NCI-H1105 treated with DMSO at 0.1 percent for 48 hours (cell line): ENCODE measurements at places on chromosomes 11 and 22.

DNA sequence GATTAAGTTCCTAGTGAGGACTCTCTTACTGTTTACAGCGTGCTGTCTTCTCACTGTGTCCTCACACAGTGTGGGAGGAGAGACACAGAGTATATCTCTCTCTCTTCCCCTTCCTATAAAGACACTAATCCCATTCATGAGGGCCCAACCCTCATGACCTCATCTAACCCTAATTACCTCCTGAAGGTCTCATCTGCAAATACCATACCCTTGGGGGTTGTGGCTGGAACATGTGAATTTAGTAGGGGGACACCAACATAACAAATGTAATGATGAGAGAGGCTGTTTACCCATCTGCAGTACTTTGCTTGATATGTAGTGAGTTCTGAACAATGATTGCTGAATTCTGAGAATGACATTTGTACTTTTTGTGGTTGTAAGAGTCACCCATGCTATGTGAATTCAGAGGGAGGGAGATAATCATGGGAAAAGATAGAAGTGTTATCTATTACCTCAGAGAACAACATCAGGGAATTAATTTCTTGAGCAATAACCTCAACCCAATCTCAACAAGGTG is 4.9 kb upstream of the OR52W1 start:
- DNase-seq = no peak

DNA sequence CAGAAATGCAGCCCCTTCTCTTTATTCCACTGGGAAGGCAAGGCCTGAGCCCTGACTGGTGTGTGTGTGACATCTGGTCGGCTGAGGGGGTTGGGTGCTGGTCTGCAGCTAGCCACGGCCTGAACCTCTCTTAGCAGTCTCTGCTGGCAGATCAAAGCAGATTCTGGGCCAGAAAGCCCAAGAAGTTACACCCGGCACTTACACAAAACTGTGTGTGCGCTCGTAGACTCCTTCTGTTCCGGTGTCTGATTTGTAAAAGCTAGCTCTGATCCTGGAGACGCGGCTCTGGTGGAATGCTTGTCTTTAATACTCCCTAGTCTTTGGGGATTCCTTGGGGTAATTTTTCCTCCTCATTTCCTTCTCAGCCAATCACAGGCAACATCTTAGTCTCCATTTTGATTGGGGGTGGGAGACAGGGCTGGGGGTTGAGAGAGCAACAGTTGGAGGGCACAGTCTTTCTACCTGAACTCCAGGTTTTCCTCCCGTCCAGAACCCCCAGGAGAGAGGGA is 5.5 kb downstream of the PKNOX2 start:
- DNase-seq = no peak

DNA sequence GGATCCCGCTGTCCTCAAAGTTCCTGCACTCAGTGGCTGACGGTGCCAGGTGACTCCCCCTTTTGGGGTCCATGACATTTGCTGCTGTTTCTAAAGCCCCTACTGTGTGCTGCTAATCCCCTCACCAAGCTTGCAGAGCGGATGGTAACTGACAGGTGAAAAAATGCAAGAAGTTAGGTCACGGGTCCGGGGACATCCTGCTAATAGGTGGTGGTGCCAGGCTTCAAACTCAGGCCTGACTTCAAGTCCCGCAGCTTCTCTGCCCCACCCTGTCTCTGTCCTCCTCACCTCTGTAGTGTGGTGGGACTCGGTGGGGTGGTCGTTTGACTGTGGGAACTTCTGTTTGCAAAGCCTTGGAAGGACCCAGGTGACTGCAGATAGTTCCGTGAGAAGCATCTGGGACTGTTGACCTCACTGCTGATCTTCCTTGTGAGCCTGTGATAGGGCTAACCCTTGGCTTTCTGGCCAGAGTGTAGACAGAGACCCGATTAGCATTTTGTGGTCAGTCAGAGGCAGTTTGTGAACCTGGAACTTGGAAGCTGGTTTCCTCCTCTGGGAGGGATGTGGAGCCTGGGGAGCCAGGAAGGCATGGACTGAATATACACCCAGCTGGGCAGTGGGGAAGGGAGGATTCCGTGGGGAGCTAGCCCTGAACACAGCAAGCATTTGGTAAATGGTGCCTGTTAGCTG is 115.4 kb upstream of the OR4B1 start:
- DNase-seq = no peak

DNA sequence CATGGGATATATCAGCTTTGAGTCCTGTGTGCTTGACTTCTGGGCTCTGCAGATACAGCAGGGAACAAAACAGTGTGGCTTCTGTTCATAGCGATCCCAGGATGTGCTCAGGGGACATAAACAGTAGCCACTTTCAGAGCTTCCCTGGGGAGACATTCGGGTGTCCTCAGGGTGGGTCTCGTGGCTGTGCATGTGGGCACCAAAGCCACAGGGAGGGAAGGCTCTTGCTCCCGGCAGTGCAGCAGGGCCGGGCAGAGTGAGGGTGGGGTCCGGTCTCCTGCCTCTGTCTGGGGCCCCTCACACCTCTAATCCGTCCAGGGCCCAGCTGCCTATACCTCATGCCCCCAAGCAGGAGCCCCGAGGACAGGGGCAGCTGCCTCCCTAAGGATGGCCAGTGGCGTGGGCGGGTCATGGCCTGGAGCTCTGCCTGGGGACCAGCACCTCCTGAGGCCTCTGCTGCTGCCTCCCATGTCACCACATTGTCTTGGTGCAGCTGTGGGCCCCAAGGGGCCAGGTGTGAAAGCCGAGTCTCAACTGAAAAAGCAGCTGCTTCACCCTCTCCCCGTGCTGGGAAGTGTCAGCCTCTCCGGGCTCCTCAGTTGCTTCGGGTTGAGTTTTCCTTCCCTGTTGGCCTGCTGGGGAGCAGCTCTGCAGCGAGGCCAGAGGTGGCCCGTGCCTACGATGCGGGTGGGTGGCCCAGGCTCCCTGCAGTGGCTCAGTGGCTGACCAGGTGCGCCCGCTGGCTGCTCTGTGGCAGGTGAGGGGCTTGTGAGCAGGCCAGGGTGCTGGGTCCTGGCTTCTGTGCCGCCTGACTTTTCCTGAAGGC is 3.8 kb downstream of the TPCN2 start:
- no peak for DNase-seq

GRCh38 chr11:121688860-121689614 is 236.3 kb upstream of the SORL1-AS1 start:
- no peak for DNase-seq

DNA sequence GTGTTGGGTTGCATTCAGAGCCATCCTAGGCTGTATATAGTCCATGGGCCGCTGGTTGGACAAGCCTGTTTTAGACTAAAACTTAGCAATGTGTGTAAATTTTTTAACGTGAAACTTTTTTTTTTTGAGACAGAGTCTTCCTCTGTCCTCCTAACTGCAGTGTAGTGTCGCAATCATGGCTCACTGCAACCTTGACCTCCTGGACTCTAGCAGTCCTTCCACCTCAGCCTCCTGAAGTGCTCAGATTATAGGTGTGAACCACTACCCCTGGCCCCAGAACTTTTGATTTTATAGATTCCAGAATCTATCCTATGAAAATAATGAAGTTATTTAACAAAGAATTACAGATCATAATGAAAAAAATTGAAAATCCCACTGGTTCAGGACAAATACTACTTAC is 29.9 kb upstream of the PANX2 start:
- no peak for DNase-seq

DNA sequence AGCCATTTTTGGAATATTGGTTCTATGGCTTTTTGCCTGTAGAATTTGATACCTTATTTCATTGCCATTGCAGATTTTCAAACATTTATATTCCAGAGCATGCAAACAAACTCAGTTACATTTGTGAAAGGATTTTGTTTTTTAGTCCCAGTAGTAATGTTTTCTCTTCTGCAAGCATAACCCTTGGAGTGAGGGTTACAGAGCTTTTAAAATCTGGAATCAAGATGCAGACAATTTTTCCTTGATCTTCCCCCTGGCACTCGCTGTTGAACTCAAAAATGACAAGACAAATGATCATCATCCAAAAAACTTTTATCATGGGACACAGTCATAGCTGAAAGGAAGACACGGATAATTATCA is 20.8 kb downstream of the BBOX1 start:
- no peak for DNase-seq

DNA sequence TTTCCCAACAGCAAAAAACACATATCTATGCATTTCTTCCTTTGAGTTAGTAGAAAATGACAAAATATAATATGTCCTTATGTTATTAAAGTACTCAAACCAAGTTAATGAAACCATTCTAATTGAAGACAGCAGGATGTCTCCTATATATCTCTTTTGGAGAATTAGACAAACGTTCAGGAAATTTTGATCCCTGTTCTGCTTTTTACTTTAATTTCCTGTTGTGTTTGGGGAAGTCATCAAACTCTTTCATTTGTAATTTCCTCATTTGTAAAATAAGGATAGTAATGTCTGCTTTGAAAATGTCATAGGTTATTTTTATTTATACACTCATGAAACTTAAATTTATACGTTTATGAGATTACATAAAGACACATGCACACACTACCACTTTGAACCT is 281.8 kb upstream of the ANO5 start:
- no peak for DNase-seq

- DNase-seq = no peak
Measured at GRCh38 chr22:26362471-26362870, 66.6 kb upstream of the ASPHD2 start.

DNA sequence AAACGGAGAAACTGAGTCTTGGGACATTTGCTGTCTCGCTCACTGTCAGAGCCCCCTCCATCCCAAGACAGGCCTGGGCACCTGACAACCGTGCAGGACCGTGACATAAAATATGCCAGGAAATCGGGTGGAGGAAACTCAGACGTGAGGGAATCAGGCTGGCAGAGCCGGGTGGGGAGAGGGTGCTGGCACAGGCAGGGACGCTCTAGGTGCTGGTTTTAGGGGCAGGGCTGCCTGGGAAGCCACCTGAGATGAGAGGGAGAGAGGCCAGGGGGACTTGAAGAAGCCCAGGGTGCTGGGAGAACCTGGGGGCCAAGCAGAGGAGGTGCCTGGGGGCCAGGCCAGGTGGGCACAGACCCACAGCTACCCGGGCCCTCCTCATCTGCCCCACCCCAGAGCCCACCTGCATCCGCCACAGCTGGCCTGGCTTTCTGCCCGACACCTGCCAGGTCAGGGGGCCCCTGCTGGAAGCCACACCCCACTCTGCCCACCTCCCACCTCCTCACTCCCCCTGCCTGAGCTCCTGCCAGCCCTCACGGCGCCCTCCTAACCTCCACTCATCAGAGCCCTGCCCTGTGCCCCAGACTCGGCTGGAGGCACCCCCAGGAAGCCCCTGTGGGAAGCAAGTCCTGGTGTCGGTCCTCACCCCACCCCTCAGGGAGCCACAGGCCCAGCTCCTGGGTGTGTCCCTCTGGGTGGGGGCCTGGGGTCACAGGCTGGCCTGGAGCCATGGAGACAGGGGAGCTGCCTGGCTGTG is 27.3 kb upstream of the MUC5AC start:
- DNase-seq = peak; percentile 90

DNA sequence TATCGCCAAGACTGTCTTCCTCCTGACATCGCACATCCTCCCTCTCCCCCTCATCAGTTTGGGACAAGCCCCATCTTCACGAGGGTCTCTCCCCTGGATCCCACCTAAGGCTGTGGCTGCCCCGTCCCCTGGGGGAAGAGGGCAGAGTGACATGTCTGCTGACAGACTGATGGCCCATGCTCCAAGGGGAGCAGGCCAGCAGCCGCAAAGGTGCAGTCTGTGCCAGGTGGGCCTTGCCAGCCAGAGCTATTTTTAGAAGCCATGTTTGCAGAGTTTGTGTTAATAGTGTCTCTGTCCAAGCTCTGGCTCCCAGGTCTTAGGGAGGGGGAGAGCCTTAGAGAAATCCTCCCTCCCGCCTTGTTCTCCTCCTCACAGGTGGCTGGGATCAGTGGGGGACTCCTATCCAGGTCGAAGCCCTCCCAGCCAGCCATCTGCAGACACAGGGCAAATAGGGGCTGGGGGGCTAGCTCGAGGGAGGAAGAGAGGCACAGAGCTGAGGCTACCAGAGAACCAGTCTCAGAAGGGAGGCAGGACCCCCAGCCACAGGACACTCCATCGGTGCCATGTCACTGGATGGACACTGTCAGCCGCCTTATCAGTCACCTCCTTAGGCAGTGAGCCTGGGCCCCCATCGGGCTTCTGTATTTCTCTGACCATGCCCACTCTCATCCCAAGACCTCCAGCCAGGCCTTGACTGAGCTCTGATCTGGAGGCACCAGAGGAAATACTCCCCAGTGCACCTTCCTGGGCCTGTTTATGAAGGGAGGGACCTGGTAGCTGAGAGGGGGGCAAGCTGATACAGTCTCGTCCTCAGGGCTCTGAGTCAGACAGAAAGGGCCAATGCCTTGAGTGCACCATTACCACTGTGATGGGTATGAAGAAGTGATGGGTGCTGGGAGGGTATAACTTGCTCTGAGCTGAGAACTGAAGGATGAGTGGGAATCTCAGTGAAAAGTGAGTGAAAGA is 49.3 kb downstream of the CHRDL2 start:
- peak; percentile 24 for DNase-seq

- DNase-seq = peak; percentile 96
Measured at GRCh38 chr11:123407130-123407995, 22.7 kb upstream of the GRAMD1B start.

DNA sequence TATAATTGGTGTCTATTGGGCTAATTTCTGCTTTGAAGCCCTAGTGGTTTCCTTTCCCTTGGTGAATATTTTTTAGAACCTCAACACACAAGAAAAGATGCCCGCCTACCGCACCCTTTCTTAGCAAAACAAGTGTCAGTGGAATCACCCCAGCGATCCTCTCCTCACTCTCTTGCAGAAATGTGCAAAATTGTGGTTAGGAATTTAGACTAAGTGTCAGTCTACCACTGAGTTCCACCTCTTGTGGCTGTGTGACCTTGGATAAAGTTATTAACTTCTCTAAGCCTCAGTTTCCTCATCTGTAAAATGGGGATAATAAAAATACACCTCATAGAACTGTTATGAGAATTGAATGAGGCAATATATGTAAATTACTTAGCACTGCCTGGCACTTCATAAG is 5.3 kb upstream of the JAML start:
- DNase-seq = no peak

DNA sequence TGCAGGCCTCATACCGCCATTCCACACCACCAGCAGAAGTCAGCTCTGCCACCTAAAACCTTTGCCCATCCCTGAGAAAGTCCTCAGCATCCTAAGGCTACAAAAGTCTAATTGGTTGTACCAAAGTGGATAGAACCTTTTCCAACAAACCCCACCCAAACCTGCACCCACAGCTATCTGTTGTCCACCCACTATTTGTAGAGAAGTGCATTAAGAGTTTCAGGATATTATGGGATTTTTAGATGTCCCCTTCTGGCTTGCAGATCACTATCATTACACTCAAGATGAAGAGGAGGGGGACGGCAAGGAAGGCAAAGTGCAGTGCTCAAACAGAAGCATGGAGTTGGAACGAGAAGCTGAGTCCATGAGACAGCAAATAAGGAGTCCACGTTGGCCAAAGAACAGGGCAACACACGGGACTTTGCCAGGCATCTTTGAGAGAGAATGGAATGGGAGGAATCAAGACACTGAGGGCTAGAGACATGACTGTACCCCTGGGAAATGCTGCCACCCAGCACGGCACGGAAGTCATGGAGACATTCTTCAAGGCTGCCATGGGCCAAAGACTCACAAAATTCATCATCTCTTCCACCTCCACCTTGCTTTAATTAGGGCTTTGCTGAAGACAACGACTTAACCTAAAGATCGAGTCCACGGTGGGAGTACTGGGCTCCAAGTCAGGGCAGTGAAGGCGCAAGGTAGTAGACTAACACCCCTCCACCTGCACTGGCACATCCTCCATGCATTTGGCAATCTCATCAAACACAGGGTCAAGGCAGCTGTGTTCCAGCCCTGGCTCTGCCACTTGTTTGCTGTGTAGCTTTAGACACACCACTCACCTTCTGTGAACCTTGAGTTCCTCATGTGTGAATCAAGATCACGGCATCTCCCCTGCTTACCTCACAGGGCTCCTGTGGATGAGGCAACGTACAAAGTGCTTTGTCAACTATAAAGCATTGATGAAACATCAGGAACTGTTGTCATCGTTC is 112.9 kb upstream of the TMEM45B start:
- DNase-seq = no peak
